ENCODE measurements at places on chromosomes 6 and 20.

GRCh38 chr6:106748547-106749207 is 119.3 kb downstream of the QRSL1 start:
- no peak for DNase-seq

- DNase-seq: no peak
Observed at GRCh38 chr6:11357285-11357684, 124.8 kb upstream of the NEDD9 start.

DNA sequence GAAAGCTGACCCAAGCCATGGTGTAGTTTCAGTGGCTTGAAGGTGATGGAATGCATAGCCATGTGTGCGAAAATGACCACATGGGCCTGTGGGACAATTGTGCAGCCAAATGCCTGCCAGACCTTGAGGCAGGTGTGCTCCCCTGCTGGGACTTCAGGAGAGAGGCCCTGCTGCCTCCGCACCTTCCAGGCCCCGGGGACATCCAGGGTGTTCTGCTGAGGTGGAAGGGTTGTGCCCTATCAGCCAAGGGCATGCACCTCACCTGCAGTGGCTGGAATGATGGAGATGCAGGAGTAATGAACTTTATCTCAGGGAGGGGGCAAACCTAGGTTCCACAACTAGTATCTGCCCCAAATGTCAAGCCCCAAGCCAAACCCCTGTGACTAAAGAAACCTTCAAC is 44.0 kb downstream of the PRND start:
- DNase-seq: no peak

- no peak for DNase-seq
Observed at GRCh38 chr20:44956410-44956809, 3.8 kb downstream of the TOMM34 start.
